Midbrain (tissue), 1 donor: ENCODE measurements at places on chromosomes 5 and 9.
A peak's percentile ranks its signal among the peaks of the same experiment; 100 is the strongest.

- DNase-seq, result no peak
Measured at GRCh38 chr5:178467568-178468195, 122.5 kb downstream of the COL23A1 start.

GRCh38 chr9:71483436-71483835 lies 284.9 kb downstream of the CEMIP2 start:
- peak; percentile 5 for DNase-seq

GRCh38 chr5:141816598-141817399 lies 61.4 kb downstream of the PCDH1 start:
- peak; percentile 60 for DNase-seq

GRCh38 chr5:65961633-65962032 lies 35.3 kb downstream of the ERBIN start:
- no peak for DNase-seq

- DNase-seq, result no peak
Measured at GRCh38 chr5:109743770-109744212, 54.1 kb downstream of the MAN2A1 start.

DNA sequence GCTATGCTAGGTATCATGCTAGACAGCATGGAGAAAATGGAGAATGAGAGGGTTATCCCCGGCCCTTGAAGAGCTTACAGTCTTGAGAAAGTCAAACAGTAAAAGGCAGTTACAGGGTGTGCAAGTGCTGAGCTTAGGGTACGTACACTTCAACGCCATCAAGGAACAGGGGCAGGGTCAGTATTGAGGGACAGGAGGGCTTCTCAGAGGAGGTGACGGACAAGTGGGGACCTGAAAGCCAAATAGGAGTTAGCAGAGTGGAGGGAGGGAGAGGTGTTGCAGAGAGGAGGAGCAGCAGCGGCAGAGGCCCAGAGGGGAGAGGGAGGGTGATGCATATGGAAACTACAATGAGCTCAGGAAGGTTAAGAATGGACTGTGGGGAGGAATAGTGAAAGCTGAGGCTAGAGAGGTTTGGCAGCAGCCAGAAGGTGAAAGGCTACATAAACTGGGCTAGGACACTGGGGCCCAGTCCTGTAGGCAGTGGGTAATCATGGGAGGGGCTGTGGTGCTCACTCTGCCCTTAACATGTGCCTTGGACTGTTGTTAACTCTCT lies 88.0 kb downstream of the NRG2 start:
- DNase-seq, result no peak

DNA sequence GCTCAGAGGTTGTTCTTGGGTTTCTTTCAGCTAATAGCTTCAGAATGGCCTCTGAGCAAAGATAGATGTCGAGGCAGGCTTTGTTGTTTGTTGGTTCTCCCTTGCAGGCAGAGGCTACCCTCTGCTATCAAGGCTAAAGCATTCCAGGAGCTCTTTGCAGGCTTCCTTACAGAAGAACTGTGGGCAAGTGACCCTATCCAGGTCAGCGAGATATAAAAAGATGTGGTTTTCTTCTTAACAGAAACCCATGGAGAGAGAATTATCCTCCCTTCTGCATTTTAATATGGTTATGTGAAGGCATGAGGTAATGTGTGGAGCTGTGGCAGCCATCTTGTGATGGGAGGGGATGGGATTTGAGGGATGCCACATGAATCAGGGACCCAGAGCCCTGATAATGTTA lies 67.0 kb downstream of the TLE4 start:
- no peak for DNase-seq

GRCh38 chr5:132557478-132558172 lies 848 bp downstream of the RAD50 start:
- DNase-seq, result peak; percentile 20

GRCh38 chr5:52735139-52735538 lies 52.6 kb upstream of the ITGA1 start:
- DNase-seq, result no peak

DNA sequence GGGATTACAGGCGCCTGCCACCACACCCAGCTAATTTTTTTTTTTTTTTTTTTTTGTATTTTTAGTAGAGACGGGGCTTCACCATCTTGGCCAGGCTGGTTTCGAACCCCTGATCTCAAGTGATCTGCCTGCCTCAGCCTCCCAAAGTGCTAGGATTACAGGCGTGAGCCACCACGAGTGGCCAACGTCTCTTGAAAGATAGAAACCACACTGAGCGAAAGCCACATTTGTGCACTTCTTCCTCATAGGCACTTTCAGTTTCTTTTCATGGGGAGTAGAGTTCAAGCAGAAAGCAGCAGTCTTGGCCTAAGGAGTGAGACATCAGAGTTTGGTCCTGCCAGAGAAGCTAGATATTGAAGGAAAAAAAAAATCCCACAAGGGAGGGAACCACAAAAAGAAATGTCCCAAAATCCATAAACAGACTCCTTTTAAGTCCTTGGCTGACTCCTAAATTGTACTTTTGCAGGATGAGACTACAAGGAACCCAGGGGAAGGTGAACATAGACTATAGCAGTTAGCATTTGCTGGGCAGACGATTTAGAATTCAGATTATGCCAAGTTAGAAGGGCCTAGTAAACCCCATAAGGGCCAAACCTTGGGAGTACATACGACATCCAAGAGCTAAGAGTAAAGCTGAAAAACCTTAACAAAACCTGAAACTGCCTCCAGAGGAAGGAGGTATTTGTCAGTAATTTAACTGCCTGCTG lies 43.9 kb upstream of the GLIPR2 start:
- no peak for DNase-seq

DNA sequence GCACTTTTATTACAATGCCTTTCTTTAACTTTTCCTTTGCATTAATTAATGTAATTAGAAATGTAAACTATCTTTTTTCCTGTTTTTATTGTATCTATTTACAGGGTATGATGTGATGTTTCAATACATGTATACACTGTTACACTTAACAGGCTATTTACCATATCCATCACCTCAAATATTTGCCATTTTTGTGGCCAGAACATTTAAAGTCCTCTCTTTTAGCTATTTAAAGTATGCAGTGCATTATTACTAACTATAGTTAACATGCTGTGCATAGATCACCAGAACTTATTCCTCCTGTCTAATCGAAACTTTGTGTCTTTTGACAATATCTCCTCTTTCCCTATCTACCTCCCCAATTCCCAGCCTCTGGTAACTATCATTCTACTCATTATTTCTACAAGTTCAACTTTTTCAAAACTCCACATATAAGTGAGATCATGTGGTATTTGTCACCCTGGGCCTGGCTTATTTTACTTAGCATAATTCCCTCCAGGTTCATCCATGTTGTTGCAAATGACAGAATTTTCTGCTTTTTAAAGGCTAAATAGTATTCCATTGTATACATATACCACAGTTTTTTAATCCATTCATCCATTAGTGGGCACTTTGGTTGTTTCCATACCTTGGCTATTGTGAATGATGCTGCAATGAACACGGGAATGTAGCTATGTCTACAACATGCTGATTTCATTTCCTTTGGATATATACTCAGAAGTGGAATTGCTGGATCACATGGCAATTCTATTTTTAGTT lies 32.8 kb downstream of the OR2K2 start:
- DNase-seq, result no peak

GRCh38 chr9:138007918-138008841 lies 130.6 kb downstream of the CACNA1B start:
- DNase-seq, result no peak

GRCh38 chr9:24351258-24351657 lies 194.4 kb downstream of the IZUMO3 start:
- DNase-seq, result no peak

DNA sequence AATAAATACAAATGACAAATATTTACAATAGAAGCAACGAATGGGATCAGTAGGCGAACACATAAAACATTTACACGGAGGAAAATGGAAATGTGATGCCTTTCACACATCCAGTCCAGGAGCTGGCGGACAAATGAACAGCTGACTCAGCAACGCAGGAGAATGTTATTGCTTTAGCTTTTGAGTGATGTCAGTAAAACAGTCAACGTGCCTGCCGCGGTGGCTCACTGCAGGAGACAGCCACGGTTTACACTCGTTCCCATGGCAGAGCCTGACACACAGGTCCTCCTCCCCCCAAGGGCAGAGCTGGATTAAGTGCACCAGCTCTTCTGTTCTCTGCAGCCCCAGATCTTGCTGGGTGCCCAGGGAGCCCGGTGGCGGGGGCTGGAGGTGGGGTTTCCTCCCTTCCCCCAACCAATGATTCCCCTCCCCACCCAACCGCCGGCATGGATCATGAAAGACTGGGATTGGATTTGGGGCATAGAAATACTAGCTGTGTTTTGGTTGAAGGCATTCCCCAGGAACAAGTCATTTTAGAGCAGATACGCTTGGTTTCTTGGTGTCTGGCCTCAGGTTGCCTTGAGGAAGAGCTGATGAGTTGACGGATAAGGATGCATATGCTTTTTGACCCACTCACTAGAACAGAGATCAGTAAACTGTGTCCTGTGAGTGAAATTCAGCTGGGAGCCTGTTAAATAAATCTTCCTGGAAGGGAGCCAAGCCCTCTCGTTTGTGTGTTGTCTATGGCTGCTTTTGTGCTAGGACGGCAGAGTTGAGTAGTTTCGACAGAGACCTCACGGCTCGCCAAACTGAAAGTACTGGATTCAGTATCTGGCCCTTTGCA lies 12.5 kb downstream of the STC2 start:
- DNase-seq, result peak; percentile 42

DNA sequence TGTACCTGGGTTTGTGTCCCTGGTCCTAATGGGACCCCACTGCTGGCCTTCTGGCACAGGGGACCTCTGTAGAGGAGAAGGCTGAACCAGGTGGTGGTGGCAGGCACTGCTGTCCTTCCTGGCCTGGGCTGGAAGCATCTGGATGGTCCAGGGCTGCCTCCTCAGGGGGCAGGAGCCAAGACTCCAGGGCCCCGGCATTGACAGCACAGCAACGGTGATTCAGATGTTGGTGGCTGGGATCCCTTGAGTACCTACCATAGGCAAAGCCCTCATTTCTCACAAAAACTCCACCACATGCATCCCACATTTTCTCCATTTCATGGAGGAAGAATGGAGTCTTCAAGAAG lies 15.0 kb downstream of the FGD3 start:
- DNase-seq, result no peak

- no peak for DNase-seq
Measured at GRCh38 chr9:133429641-133430161, 7.5 kb downstream of the ADAMTS13 start.

DNA sequence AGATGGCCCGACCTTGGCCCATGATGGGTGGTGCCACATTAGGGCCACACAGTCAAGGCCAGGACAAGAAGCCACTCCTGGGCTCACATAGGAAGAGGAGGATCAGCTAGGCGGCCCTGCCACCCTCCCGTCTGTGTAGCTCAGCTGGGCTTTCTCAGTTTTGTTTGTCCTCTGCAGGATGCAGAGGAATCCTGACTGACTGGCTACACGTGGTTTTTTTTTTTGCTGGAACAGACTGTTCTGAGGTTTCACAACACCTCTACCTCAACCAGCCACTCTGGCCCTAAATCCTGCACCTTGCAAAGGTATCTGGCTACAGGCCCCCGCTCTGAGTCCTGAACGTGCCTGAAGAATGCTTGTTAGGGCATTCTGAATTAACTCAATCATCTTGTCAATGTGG lies 88.3 kb upstream of the MSX2 start:
- no peak for DNase-seq

DNA sequence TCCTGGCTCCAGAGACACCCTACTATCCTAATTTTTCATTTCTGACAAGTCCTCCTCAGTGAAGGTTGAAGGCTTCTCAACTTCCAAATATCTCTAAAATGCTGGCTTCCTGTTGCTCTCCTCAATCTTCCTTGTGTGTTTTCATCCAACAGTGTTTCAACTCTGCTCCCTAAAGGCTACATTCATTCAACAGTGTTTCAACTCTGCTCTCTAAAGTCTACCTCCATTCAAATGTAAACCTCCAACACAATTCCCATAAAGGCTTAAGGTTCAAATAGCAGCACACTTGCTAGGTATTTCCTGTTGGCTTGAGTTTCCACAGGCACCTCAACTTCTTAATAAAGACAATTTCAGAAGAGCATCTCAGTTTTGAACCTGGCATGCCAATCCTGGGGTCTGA lies 164.8 kb downstream of the HINT1 start:
- no peak for DNase-seq

GRCh38 chr5:141850244-141850768 lies 27.9 kb downstream of the PCDH1 start:
- DNase-seq, result peak; percentile 74

GRCh38 chr5:83475935-83476814 lies 4.6 kb downstream of the VCAN start:
- DNase-seq, result no peak

GRCh38 chr5:170591054-170591453 lies 87.2 kb downstream of the KCNIP1 start:
- no peak for DNase-seq

- no peak for DNase-seq
Measured at GRCh38 chr9:24036459-24036858, 210.4 kb upstream of the ELAVL2 start.

GRCh38 chr5:109649318-109649717 lies 40.4 kb upstream of the MAN2A1 start:
- no peak for DNase-seq

- DNase-seq, result no peak
Measured at GRCh38 chr5:163089926-163090325, 347.5 kb upstream of the CCNG1 start.

DNA sequence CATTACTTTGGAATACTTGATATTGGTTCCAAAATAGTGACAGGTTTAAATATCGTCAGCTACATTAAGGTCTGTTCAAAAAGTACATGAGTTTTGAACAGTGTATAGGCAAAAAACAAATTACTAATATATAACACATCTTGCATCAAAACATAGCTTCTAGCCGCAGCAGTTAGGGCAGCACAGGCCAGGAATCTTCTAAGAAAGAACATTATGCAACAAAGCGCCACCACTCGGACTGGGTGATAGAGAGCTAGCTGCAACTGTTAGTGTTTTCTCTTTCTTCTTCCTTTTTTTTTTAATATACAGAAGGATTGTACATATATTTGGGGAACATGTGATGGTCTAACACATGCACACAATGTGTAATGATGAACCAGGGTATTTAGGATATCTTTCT lies 504.5 kb downstream of the NR2F1-AS1 start:
- no peak for DNase-seq

GRCh38 chr9:8719833-8720486 lies 920.4 kb upstream of the DMAC1 start:
- no peak for DNase-seq

DNA sequence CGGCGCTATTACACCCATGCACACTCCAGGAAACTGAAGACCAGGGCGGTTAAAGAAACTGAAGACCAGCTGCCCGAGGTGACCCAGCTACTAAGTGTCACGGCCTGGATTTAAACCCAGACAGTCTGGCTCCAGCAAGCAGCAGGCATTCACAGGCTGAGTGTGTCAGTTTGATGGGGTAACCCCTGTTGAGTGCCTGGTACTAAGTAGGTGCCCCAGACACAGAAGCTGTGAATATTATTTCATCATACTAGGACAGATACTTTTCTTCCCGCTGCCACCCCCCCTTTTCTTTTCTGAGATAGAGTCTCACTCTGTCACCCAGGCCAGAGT lies 7.3 kb downstream of the ENG start:
- no peak for DNase-seq

DNA sequence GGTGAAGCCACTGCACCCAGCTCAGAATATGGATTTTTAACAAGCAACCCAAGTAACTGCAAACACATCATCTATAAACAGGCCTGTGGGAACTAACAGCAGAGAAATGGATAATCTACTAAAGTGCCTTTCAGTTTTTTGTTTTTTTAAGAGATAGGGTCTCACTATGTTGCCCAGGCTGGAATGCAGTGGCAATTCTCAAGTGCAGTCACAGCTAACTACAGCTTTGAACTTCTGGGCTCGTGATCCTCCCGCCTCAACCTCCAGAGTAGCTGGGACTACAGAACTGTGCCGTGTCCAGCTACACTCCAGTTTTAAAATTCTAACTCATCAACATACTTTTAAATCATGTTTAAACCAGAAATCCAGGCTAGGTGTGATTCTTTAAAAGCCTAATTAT lies 11.9 kb downstream of the TUT7 start:
- no peak for DNase-seq

GRCh38 chr5:138252944-138253343 lies 21.5 kb downstream of the GFRA3 start:
- no peak for DNase-seq
